ENCODE measurements at places on chromosomes 3 and 15.
A peak's percentile ranks its signal among the peaks of the same experiment; 100 is the strongest.

- peak; percentile 17 for DNase-seq
Measured at GRCh38 chr15:33159726-33160453, 34.6 kb downstream of the FMN1 start.

DNA sequence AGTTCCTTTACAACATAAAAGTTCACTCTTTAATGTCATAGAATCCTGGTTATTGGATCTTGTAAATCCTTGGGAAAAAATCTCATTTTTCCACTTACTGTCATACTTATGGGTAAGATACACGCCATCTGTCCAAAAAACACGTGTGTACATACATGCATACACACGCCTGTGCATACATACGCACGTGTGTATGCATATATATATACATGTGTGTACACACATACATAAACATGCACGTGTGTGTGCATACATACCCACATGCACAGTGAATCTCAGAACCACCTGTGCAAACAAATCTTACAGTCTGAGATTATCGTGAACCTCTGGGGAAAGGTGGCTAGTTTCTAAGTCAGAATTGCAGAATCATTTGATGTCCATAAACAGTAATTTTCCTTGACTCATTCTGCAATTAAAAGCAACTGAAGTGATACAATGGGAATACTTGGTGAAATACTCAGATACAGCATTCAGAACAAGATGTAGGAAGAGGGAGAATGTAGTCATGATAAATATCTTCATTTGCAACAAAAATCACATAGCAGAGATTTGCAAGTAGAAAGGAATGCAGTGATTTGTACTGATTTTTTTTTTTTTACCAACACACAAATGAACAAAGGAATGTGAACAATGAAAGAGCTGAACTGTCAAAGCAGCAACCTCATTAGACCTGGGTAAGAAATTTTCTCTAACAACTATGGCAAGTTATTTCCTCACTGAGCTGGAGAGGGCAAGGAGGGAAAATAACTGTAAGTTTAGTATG, 160.6 kb upstream of the POU1F1 start:
- DNase-seq = no peak

DNA sequence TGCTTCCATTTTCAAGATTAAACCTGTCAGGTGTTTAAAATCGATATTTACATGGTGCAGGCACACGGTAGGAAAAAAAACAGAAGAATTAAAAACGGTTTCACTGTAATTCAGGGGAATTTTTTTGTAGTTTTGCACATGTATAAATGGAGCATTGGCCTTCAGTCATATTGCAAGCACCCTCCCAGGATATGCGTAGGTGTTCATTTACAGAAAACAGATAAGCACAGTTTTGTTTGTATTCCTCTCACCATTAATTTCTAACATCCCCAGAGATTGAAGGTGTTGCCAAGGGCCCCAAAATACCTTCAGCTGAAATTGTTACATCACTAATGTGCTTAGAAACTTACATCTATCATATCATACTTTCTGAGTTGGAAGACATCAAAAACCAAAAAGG, 427.1 kb upstream of the NR2F2 start:
- no peak for DNase-seq

DNA sequence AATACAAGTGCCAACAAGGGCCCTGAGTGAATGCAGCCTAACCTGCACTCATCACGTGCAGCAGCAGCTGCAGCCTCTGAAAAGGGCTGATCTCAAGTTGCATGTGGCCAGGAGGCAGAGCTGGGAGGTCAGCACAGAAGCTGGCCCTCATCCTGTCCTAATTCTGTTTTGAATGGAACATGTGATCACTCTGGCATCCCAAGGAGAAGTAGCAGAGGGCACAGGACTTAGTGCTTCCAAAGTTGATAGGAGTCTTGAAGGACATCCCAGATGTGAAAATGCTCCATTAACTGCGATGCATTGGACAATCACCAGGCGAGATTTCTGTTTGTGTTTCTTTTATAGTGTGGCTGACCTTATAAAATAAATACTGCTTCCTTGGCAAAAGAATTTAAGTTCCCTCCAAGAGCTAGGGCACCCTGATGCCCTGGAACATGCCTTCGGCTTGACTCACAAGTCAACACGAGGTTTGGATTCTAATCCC, 31.6 kb upstream of the STAG1 start:
- DNase-seq = no peak

- DNase-seq = no peak
Measured at GRCh38 chr3:38369186-38369585, 22.6 kb downstream of the XYLB start.

- DNase-seq = no peak
Measured at GRCh38 chr3:106962993-106963392, 414.2 kb upstream of the CCDC54 start.

- no peak for DNase-seq
Measured at GRCh38 chr3:197828-198491, 1.4 kb downstream of the CHL1 start.

DNA sequence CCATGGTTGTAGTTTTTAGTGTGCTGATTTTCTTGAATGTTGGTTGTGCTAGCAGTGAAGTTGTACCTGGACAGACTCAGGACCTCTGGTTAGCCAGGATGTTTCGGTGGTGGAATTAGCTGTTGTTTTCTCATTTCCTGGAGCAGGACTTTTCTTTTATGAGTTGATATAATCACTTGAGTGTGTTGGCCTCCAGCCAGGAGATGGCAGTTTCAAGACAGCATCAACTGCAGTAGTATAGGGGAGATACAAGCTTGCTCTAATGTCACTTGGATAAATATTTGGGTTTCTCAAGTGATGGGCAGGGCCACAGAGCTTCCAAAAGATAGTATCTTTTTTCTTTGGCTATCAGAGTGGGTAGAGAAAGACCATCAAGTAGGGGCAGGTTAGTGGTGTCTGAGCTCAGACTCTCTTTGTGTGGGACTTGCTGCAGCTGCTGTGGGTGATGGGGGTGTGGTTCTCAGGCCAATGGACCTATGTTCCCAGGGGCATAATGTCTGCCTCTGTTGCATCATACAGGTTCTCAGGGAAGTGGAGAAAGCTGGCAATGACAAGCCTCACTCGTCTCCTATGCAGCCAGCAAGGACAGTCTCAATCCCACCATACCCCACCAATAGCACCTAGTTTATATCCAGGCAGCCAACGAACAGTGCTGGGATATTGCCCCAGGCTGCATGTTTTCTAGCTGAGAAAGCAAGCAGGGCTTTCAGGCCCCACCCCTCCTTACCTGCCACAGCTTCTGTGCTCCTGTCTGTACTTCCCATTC, 14.6 kb upstream of the OR5K2 start:
- no peak for DNase-seq

GRCh38 chr3:48598323-48599076, 3.4 kb upstream of the COL7A1 start:
- DNase-seq = no peak

GRCh38 chr3:156631323-156631722, 43.1 kb upstream of the TIPARP start:
- no peak for DNase-seq

GRCh38 chr3:189324538-189325138, 152.9 kb downstream of the TPRG1 start:
- peak; percentile 97 for DNase-seq

DNA sequence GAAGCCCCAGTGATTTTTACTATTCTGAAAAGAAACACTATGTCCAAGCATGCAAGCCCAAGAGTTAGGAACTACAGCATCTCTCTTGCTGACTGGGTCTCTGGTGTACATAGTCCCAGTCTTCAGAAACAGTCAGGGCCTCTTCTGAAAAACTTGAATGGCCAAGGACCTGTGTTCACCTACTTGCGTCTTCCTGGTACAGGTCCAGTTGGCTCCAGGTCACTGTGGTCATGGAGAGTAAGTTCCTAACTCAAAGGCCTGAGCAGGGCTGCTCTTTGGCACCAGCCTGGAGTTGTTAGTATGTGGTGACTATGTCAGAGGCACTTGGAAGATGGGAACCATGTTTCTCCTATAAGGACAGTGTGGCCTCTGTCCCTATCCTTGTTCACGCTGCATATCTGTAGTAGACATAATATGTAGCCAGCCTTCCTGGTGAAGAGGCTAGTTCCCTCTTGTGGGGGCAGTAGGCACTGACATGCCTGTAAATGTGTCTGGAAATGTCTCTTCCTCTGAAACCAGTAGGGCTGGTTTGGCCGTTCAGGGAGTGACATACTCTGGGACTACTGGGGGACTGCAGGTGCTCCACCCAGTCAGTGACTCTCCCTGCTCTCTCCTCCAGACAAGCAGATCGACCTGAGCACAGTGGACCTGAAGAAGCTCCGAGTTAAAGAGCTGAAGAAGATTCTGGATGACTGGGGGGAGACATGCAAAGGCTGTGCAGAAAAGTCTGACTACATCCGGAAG, 2.6 kb upstream of the RBM15B start:
- no peak for DNase-seq

DNA sequence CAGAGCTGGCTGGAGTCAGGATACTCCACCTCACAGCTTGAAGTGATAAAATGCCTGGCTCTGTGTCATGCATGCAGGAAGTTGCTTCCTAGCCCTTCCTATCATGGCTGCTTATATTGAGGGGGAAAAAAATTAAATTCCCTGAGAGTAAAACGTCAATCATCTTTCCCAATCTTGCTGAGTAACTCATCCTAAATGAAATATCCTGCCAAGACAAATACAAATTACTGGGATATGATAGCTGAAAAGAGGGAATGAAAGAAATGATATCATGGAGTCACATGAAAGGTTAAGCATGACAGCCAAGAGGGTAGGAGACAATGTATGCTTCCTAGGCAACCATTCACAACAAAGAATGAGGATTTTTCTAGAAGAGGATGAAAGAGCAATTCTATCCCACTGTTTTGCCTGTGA, 110.6 kb downstream of the ABI3BP start:
- no peak for DNase-seq

DNA sequence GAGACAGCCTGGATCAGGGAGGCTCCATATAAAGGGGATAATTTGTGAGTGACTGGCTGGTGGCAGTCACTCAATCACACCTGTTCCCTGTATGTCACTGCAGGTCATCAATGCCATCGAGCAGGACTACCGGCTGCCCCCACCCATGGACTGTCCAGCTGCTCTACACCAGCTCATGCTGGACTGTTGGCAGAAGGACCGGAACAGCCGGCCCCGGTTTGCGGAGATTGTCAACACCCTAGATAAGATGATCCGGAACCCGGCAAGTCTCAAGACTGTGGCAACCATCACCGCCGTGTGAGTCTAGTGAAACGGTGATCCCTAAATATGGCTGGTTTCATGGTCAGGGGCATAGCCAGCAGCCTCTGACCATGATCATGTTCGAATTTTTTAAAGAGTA, 453.2 kb downstream of the EPHB1 start:
- no peak for DNase-seq

GRCh38 chr15:62362608-62363007, 197.5 kb upstream of the C2CD4B start:
- DNase-seq = no peak

DNA sequence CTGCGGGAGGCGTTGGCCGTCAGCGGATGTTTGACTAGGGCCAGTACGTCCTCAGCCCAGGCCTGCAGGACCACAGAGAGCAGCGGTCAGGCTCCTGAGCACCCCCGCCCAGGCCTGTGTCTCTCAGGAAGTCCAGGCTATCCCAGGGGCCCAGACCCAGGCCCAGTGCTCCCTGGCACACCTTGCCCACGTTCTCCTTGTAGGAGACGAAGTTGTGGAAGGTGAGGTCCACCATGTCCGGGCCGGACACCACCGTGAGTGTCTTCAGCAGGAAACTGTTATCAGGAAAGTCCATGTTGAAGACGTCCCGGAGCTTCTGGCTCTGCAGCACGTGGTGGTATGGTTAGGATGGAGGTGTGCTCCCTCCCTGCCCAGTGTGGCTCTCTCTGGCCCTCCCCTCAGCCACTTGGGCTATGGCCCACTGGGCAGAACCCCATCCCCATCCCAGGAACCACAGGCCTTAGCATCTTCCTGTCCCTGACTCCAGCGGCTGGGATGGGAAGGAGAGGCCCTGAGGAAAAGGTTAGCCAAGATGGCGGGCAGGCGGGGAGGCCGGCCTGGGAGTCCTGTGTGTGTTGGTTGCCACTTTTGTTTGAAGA, 5.3 kb downstream of the PLCB2 start:
- DNase-seq = no peak

- no peak for DNase-seq
Measured at GRCh38 chr3:159252274-159252673, 450.4 kb downstream of the MFSD1 start.

DNA sequence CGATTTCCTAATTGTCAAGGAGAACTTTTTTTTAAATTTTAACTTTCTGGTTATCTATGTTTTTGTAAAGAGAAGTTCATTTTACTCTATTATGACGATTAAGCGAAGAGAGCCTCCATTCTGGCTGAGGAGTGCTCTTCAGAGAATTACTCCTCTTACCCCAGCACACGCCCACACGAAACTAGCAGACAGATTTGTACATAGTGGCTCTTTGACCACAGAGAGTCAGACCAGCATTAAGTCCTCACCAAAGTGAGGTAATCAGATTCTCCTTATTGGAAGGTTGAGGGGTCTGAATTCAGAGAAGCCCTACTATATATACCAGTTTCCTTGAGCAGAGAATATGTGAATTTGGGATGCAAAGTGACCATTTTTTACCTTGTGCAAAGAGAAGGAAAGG, 204.8 kb upstream of the TSC22D2 start:
- no peak for DNase-seq

DNA sequence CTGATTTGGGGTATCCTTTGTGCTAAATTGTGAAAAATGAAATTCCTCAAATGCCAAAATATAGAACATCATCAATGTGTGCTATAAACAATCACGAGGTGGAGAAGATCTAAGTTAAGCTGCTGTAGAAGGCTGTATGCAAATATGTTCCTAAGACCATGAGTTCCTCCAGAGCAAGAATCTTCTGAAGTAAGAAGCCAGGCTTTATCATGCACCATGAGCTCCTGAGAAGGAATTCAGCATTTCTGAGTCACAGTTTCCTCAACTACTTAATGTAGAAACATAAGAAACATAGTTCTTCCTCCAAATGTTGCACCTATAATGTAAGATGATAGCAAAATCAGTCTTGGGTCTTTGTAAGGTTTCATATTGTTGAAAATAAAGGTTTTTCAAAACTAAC, 241.7 kb upstream of the MDFIC2 start:
- no peak for DNase-seq

DNA sequence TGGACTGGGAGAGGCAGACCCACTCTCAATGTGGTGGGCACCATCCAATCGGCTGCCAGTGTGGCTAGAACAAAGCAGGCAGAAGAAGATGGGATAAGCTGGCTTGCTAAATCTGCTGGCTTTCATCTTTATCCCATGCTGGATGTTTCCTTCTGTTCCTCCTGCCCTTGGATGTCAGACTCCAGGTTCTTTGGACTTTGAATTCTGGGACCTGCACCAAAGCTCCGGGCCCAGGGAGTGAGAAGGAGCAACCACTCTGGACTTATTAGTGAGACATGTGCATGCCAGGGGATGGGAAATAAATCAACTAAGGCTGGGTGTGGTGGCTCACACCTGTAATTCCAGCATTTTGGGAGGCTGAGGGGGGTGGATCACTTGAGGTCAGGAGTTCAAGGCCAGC, 20.0 kb upstream of the OSBPL11 start:
- no peak for DNase-seq

DNA sequence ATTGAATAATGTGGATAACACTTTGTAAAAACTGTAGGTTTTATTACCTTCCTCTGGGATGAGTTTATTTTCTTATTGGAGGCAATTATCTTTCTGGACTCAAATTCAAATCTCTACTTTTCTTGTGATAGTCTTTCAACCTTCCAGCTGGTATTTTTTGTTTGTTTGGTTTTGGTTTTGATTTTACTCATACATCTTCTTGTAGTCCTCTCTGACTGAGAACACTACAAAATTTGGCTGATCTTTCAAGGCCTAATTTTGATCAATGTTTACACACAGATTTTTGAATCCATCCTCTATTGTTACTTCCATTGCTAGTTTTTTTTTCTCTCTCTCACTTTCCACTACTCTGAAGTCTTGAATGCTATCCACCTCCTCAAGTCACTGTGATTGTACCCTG, 303.8 kb upstream of the NECTIN3 start:
- DNase-seq = peak; percentile 50
